AG08396 (cell line): ENCODE measurements at places on chromosomes 5 and 9.

DNA sequence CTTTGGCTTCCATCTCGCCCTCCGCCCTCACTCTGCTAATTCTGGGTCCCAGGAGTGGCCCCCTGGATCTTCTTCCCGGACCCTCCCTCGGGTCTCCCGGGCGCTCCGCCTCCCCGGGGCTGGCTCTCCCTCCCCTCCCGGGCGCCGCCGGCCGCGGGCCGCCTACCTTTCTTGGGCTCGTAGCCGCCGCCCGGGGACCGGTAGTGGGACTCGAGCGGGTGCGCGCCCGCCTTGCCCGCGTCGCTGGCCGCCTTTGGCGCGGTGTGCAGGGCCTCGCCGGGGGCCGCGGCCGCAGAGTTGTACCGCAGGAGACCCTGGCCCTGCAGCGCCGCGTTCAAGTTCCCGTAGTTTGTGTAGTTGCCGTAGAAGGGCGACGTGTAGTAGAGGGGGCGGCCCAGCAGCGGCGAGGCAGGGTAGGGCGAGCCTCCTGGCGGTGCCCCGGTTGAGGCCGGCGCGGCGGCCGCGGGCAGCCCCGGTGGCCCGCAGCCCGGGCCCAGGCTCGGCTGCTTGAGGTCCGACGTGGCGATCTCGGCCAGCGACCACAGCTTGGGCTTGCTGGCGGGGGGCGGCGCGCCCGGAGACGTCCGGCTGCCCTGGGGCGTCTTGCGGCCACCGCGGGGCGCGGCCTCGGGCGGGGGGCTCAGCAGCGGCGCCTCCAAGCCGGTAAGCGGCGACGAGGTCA, 3.2 kb downstream of the IRX2 start:
- DNase-seq = no peak

- DNase-seq = no peak
These were observed 689 bp downstream of the CNTRL start for GRCh38 chr9:121075251-121076036.

- DNase-seq = no peak
These were observed 215.5 kb downstream of the TMEM167A start for GRCh38 chr5:82861701-82862100.

DNA sequence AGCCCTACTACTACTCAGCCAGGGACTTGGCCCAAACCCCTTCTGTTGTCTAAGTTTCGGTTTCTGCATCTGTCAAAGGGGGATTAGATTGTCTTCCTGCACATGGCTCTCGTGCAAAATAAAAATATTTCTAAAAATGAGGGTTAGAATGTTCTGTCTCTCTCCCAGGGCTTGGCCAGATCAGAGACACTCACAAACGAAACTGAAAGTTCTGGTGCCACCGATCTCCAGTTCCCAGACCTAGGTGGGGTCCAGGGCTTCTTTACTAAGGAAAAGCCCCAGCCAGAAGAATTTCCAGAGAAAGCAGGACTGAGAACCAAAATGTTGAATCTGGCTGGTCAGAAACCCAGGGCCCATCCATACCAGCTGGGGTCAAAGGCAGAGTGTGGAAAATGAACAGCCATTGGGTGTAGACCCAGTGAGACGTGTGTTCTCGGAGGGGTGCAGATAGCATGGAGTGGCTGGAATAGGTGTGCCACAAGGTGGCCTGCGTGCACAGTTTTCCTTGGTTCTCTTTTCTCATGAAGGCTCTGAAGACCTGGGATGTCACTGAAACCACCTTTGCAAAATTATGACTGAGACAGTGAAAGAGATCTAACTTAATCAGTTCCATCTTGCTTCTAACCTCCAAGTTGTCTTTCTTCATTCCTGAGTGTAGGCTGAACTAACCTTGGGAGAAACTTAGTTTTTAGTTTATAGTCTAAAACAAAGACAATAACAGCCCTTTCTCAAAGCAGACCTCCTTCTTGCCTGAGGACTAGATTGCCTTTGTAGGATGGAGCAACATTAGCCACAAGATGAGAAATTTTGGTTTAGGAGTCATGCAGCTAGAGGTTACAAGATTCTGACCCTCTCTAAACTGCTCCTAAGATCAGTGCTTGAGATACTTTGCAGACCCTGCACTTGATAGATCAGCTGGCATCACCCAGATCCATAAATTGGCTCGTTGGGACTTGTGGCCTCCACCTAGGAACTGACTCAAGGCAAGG, 2.3 kb upstream of the SLC23A1 start:
- peak; percentile 65 for DNase-seq
